DMS79 treated with DMSO at 0.1 percent for 48 hours (cell line): ENCODE measurements at places on chromosomes 2 and 18.

GRCh38 chr2:240244543-240244942 lies 104.1 kb upstream of the OTOS start:
- no peak for DNase-seq

GRCh38 chr2:163800951-163801381 lies 65.2 kb upstream of the FIGN start:
- DNase-seq = peak; percentile 2

- no peak for DNase-seq
Observed at GRCh38 chr18:5998166-5998881, 103.0 kb upstream of the TMEM200C start.

DNA sequence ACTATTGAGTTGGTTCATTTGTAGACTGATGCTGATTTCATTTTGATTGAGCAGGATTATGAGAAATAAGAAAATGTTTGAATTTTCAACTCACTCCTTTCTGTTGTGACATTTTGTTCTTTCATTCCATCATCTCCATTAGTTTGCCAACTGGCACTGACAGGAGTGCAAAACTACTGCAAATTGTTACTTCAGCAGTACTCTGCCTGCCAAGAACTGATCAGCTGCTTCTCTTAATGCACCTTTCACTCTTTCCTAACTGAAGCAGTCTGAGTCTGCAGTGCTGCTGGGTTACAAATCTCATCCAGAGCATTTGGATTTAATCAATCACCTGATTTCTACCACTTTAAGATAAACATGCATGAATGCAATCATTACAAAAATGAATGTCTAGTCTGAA lies 70.9 kb downstream of the TMEFF2 start:
- no peak for DNase-seq

DNA sequence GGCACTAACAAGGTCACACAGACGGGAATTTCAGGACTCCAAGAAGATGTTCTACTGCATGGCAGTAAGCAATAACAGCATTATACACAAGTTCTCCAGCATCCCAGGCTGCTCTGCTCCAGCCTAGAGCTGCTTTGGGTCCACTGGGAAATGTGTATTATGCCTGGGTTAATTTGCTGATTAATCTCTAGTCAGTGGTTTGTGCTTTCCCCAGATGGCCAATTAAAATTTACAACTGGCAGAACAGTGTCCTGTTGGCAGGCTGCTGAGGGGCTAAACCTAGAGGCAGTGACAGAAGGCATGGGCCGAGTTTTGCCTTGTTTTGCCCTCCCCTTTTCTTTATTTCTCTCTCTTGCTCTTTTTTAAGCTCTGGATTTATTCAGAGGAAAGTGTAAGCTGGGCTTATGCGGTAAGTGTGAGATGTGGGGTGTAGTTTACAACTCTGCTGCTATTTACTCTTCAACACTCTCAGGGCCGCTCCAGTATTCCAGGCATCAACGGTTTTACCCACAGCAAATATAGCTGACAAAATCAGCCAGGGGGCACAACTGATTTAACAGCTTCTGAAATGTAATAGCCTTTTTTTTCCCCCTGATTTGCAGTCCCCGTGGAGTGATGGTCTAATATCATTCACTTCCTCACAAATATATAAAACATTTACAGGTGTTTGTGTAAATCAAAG lies 348.0 kb downstream of the GPD2 start:
- no peak for DNase-seq
